A549 treated with DMSO at 1 μM for 4 hours (cell line): ENCODE measurements at places on chromosomes 3 and 15. TPM values are rescaled to one million over a fixed set of nuclear protein-coding genes. Genes with fewer than 3 reads are reported as not detected.

The SNX22 gene
- 0.62 to 1.5 TPM (median 1.1 TPM) in 5 replicates for total RNA-seq

The BDH1 gene
- total RNA-seq = 2.5 to 3.7 TPM (median 2.9 TPM) in 5 replicates

The CCR3 gene
- not detected in 5 replicates for total RNA-seq

The GPR149 gene
- not detected in 5 replicates for total RNA-seq

The EPHA3 gene
- total RNA-seq = not detected in 5 replicates

The GANC gene
- total RNA-seq = 5.7 to 8.1 TPM (median 7.0 TPM) in 5 replicates

The ZBTB47 gene
- total RNA-seq = 6.0 to 7.4 TPM (median 6.5 TPM) in 5 replicates

The HIGD1A gene
- 71.6 to 94.3 TPM (median 78.6 TPM) in 5 replicates for total RNA-seq

The TNFAIP8L3 gene
- total RNA-seq = 4.3 to 7.1 TPM (median 5.6 TPM) in 5 replicates

The FAM107A gene
- not detected in 5 replicates for total RNA-seq
